AG10803 (cell line): ENCODE measurements at places on chromosomes 3 and 15.

GRCh38 chr3:149085828-149086231, 503 bp downstream of the HLTF start:
- peak; percentile 27 for DNase-seq

GRCh38 chr3:182527745-182528144, 265.6 kb upstream of the ATP11B start:
- DNase-seq = no peak

- no peak for DNase-seq
Measured at GRCh38 chr15:67037694-67038093, 27.7 kb upstream of the SMAD3 start.

GRCh38 chr3:12351145-12351544, 62.3 kb downstream of the PPARG start:
- peak; percentile 13 for DNase-seq

- peak; percentile 61 for DNase-seq
Measured at GRCh38 chr3:39126532-39127071, 19.1 kb downstream of the TTC21A start.

GRCh38 chr15:35886765-35887164, 340.8 kb upstream of the DPH6 start:
- DNase-seq = peak; percentile 13

- peak; percentile 4 for DNase-seq
Measured at GRCh38 chr3:128950223-128950938, 43.5 kb downstream of the CFAP92 start.

- DNase-seq = peak; percentile 46
Measured at GRCh38 chr3:47342151-47342550, 38.7 kb upstream of the PTPN23 start.

- DNase-seq = peak; percentile 2
Measured at GRCh38 chr3:140834266-140835037, 107.2 kb upstream of the SLC25A36 start.

GRCh38 chr3:165193366-165194254, 2.6 kb downstream of the SLITRK3 start:
- no peak for DNase-seq

DNA sequence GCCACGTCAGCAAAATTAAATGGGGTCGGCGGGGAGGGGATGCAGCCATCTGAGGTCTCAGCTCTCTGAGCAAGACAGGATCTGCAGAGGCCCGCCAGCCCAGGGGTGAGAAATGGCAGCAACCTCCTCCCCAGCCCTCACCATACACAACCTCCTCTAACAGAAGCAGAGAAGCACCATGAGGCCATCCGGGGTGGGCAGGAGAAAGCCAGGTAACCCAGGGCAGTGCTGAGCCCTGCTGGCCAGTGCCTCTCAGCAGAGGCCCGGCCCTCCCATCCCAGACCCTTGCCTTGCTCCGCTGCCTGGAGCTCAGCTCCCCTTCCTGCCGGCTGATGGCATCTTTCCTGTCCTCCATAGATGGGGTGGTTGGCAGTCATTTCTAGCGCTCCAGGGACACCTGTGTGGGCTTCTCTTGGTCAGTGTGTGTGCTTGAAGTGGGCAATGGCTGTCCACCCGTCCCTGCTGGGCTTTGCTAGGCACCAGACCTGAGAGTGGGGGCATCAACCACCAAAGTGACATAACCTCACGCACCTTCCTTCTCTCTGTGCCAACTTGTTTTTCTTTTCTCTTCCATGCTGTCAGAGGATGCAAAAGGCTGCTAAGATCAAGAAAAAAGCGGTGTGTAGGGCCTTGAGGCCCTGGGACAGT, 175.8 kb downstream of the NSMCE3 start:
- no peak for DNase-seq

GRCh38 chr3:126961191-126961790, 21.6 kb upstream of the PLXNA1 start:
- peak; percentile 87 for DNase-seq

DNA sequence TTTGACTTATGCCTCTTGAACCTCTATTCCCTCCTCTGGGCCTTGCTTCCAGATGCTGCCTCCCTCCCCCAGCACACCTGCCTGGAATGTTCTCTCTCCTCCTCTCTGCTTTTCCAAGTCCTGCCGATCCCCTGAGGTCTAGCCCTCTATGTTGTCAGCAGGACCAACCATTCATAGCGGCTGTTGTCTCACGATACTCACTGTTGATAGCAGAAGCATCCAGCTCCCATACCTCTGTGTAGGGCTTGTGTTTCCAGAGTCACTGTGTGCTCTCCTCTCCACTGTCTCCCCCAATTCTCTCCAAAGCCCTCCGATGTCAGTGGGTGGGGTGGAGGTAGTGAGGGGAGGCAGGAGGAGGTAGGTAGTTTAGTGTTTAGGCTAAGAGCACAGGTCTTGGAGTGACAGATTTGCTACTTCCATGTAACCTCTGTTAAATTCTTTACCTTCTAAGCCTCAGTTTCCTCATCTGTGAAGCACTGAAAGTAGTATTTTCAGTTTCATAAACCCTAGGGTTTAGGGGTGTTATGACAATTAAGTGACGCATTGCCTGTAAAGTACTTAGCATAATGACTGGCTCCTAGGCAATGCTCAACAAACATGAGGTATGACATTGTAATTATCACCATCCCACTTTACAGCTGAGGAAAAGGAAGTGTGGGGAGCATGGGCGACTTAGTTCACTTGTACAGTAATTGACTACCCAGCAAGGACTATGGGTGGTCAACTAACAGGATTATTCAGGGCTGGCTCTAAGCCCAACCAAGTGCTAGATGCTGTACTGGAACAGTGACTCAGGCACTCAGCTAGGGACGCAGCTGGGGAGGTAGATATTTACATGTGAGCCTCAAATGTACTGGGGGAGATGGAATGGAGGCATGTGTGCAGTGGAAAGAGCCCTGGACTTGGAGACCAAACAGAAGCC, 122.8 kb downstream of the CACNA1D start:
- no peak for DNase-seq

DNA sequence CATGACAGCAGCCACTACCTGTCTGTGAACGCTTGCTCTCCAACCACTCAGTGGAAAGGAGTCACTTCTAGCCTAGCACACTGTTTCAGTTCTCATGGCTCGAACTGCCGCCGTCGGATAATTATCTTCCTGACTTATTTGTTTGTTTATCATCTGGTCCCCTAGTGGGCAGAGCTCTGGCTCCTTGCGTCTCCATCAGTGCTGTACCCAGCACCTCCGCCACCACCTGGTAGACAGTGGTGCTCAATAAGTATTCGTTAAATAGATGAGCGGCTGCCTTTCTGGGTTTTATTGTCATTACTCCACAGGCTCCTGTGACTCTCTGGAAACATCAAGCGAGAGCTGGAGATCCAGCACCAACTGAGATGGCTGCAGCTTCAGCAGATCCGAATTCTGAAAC, 297.5 kb downstream of the NTRK3 start:
- no peak for DNase-seq

DNA sequence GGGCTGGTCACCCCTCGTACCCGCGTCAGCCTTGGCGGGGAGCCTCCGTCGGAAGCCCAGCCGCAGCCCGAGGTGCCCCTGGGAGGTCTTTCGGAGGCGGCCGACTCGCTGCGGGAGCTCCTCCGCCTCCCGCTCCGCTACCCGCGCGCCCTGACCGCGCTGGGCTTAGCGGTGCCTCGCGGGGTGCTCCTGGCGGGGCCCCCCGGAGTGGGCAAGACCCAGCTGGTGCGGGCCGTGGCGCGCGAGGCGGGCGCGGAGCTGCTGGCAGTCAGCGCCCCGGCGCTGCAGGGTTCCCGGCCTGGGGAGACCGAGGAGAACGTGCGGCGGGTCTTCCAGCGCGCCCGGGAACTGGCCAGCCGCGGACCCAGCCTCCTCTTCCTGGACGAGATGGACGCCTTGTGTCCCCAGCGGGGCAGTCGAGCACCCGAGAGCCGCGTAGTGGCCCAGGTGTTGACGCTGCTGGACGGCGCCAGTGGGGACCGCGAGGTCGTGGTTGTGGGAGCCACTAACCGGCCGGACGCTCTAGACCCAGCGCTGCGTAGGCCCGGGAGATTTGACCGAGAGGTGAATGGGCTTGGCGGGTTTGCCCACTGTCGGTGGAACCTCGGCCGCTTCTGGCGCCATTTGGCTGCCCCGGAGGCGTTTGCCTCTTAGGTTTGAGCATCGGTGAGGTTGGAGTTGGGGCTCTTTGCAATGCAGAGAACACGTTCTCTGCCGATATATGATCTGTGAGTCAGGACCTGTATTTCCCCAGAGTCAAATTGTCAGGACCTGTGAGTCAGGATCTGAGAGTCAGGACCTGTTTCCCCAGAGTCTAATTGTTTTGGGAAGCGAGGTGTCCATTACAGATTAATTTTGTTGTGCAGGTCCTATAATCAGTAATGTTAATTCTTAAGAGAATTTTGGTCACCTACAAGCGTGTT, 24.9 kb upstream of the GATM start:
- DNase-seq = peak; percentile 29

DNA sequence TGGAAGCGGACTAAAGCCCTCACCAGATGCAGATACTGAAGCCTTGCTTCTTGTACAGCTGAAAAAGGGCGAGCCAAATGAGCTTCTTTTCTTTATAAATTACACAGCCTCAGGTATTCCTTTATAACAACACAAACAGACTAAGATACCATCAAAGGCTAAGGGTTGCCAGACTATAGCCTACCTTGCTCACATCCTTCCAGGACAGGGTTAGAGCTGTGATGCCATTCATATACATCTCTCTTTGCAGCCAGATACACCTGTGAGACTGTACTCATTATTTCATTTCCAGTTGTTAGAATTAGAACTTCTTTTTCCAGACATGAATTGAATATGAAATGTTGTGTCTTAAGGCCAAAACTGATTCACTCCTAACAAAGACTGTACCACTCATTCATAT, 262.8 kb upstream of the NR2F2 start:
- DNase-seq = no peak
